ENCODE measurements at places on chromosomes 13 and 19. TPM values are rescaled to one million over a fixed set of nuclear protein-coding genes. Genes with fewer than 3 reads are reported as not detected.

DNA sequence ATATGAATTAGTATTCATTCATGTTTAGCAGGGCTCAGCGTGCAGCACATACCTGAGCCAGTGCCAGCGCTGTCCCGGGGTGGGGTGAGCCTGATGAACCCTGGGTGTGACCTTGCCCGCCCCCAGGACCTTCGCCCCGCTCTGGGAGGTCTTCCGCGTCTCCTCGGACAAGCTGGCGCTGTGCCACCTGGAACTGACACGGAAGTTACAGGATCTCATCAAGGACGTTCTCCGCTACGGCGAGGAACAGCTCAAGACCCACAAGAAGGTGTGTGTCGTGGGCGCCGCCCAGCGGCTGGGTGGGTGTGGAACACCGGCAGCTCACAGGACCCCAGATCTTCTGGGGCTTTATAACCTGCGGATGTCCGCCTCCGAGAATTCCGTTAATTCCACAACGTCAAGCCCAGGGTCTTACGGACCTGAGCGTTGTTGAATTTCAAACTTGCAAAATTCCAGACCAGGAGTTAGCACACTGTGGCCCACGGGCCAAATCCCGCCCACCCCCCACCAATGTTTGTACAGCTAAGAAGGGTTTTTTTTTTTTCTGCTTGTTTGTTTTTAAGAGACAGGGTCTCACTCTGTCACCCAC is 15.4 kb downstream of the FCHO1 start:
- peak; percentile 76 for DNase-seq

DNA sequence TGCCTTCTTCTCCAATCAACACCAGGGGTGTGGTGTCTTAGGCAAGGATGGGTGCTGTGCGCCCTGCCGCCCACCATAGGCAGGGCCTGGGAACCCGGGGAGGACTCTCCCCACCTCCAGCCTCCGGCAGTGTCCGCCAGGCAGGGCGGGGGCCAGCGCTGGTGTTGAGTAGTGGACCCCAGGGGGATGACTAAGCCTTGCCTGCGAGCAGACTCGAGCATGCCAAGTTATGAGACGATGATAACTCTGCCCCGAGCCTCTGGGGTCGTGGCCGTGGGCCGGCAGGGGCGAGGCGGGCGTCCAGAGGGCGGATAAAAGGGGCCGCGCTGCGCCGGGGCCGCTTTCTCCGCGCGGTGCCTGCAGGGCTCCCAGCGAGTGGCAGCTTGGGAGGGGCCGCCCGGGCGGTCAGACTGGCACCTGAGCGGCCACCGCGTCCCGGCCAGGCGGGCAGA is at the start of gene MEDAG:
MEDAG (plus strand) TSS at position 340 of the 452 bp plus-strand sequence. CDS start 245 bp downstream, outside the sequence.
- peak; percentile 85 for DNase-seq

DNA sequence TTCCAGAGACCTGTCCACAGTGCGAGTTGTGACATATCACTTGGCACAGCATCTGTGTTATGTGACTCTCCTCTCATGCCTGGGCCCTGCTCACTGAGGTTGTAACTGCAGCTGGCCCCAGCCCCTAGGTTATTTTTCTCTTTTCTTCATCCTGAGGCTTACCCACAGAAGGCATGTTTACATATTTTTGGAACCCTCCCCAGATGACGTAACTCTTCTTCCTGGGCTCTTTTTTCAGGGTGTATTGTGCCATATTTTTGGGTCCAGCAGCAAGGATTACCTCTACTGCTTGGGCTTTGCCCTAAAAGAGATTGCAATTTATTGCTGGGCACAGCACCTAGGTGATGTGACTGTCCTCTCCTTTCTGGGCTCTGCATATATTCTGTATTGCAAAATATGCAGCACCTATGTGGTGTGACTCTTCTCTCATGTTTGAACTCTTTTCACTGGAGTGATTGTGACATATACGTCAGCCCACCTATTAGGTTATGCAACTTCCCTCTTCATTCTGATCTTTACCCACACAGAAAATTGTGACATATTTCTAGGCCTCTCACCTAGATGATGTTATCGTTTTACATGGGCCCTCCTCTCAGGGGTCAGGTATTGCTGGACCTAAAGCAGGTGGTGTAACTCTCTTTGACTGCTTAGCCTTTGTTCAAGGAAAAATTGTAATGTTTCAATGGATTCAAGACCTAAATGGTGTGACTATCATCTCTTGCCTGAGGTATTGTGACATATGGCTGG is 64.5 kb upstream of the ZNF724 start:
- no peak for DNase-seq

DNA sequence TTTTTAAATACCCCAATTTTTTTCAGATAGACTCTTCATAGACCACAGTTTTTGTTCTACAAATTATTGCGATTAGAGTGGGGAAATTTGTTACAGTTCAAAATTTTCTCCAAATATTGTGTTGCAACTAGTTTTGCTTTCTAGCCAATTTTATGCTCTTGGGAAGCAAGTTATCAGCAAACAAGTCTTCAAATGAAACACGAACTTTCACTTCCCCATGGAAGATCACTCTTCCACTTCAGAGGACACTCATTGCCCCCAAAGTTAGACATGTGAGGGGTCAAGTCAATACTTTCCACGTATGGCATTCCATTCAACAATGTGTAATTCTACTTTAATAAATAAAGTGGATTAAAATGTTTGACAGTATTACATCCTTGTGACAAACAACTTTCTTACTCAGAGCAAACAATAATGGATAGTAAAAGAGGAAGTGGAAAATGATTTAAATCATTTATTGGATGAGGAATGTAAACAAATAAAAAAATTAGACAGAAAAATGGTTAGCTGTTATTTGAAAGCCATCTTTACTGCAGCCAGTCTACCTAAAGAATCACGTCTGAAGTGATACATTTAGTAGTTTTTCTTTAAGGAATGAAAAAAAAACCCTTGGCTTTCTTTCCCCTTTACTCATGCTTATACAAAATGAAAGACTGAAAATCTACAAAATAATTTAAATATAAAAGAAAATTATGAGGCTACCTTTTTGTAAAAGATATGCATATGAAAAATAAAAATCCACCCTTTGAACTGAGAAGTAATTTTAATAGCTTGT is 41.2 kb upstream of the TNFSF11 start:
- no peak for DNase-seq

- no peak for DNase-seq
Measured at GRCh38 chr13:70249332-70250064, 141.2 kb upstream of the KLHL1 start.

DNA sequence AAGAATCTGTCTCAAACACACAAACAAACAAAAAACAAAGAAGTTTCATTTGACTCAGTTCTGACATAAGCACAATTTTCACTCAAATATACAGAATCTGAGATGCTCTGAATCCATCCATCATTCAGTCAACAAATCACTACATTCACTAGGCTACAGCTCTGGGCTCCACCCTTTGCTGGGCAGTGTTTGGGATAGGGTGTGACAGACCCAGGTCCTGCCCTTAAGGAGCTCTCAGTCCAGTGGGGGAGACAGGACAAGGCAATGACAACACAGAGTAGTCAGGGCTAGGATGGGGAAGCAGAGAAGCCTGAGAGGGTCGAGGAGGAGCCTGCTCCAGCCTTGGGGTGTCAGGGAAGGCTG is 45.3 kb downstream of the SPTBN4 start:
- DNase-seq = no peak

DNA sequence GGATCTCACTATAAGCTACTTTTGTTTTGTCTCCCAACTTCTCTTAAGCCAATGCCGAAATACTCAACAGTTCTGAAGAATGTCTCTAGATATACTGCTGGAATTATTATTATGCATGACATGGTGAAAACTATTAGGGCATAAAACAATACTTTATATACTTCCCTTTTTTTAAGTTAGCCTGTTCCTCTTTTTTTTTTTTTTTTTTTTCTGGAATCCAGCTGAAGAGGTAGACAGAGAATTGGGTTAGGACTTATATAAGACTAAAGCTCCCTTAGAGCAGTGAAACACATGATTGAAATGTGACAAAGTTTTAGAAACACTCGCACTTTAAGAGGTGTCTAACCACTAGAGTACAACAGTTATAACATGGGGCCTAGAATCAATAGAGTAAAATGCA is 850.9 kb upstream of the PCDH9 start:
- no peak for DNase-seq

DNA sequence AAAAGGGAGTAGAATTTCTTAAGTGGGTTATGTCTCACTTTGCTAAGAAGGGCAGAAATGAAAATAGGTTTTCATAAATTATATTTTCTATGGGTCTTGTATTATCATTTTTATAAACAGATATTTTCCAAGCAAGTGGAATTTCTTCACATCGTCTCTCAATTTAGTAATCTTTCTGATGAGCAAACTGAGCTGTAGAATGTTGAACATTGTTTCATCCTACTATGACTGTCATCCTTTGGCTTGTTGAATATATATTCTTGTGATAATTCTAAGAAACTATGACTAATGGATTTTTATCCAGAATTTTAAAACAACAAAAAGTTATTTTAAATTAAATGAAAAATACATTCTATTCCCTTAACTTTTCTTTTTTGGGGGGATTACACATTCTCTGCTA is 313.8 kb downstream of the ENOX1 start:
- no peak for DNase-seq

DNA sequence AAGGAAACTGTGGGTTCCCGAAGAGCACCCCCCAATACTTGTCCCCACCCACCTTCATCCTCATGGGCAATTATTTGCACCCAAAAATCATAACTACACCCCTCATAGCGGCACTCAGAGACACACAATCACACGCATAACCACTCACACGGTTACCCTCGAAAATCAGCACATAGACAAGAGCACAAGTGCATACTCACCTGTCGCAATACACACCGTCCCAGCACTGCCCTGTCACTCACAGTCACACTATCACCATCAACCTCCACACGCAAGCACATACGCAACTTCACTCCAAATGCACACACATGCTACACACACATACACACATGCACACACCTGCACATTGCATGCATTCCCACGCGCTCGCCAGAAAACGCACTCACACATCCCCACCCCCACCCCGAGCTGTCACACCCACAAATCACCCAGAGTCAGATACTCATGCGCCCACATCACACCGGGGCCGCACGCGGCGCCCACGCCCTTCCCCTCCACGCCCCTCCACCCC is 535 bp downstream of the COL5A3 start:
- no peak for DNase-seq

- no peak for DNase-seq
Measured at GRCh38 chr19:31530781-31531180, 181.5 kb upstream of the TSHZ3 start.

- DNase-seq = no peak
Measured at GRCh38 chr19:10744253-10744798, 26.4 kb downstream of the DNM2 start.

DNA sequence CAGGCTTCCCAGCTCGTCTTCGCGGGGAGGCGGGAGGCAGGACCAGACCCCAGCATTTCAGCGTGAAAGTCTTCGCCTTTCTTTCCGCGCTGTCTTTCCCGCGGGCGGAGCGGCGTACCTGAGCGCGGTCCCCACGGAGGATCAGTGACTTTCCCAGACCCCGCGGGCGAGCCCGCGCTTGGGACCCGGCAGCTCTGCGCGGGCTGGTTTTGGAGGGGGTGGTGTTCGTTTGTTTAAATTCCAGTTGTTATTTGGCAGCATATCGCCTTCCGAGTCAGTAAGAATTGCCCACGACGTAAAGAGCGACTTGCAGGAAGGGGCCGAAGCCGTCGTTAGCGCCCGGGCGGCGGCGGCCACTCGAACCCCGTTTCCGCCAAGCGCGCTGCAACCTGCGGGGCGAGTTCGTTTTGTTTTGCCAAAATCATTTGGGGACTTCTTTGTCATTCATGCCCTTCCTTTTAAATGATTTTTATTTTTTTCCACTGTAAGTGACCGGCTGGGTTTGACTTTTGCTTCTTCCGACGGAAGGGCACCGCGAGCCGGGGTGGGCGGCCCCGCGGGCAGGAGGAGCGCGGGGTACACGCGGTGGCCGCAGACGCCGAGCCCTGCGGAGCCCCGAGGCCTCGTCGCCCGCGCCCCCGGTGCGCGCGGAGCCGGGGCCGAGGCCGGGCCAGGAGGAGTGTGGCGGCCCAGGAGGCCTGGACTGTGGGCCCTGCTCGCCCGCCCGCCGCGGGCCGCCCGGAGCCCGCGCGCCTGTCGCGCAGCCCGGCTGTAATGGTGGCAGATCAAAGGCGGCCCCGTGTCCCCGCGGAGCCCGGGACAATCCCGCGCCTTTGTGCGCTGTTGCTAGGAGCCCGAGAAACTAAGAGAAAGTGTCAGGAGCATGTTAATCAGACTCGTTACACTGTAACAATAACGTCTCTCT is 75.9 kb downstream of the ZIC5 start:
- no peak for DNase-seq

- DNase-seq = no peak
Measured at GRCh38 chr13:99083981-99084380, 106.1 kb upstream of the DOCK9 start.

- peak; percentile 77 for DNase-seq
Measured at GRCh38 chr19:47096100-47096704, 17.4 kb downstream of the ZC3H4 start.

DNA sequence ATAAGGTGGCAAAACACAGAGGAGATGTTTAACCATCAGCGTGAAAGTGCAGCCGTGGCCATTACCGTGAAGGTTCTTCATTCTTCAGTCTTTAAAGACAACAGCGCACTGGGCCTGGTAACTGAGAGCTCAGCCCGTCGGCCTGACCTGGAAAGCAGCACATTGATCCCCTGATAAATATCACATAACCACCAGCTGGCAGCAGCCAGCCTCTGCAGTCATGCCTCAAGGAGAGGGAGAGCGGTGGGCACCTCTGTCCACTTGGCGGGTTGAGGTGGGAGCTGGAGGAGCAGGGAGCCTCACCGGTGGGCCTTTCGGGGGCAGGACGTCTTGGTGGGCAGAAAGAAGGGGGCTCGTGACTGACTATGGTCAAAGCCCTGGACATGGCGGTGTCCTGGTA is 58.1 kb downstream of the MCF2L start:
- DNase-seq = no peak

DNA sequence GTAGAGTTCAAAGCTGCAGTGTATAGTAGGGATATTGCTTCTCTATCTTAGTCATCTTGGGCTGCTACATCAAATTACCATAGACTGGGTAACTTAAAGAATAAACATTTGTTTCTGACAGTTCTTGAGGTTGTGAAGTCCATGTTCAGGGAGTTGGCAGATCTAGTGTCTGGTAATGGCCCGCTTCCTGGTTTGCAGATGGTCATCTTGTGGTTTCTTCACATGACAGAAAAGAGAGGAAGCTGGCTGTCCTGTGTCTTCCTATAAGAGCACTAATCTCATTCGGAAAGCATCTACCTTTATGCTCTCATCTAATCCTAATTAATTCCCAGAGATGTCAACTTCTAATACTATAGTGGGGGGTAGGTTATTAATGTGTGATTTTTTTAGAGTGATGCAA is 6.2 kb downstream of the ZNF763 start:
- no peak for DNase-seq

- peak; percentile 74 for DNase-seq
Measured at GRCh38 chr19:55341171-55341588, 1.5 kb downstream of the KMT5C start.

The ZNF823 gene
- total RNA-seq = 3.3 TPM

The MYBPC2 gene
- total RNA-seq = not detected

The IGSF23 gene
- not detected for total RNA-seq

The CLDN10 gene
- not detected for total RNA-seq

The PDE4C gene
- 2.4 TPM for total RNA-seq

The VAV1 gene
- 1.8 TPM for total RNA-seq

The ZNF880 gene
- total RNA-seq = 24.7 TPM

The F2RL3 gene
- total RNA-seq = 1.1 TPM

The ZNF563 gene
- total RNA-seq = 4.5 TPM

The ELF1 gene
- 31.1 TPM for total RNA-seq

Data from left ventricle myocardium inferior (tissue), 1 donor.